NCI-H1417 treated with DMSO at 0.1 percent for 48 hours (cell line): ENCODE measurements at places on chromosomes 12 and 14.

DNA sequence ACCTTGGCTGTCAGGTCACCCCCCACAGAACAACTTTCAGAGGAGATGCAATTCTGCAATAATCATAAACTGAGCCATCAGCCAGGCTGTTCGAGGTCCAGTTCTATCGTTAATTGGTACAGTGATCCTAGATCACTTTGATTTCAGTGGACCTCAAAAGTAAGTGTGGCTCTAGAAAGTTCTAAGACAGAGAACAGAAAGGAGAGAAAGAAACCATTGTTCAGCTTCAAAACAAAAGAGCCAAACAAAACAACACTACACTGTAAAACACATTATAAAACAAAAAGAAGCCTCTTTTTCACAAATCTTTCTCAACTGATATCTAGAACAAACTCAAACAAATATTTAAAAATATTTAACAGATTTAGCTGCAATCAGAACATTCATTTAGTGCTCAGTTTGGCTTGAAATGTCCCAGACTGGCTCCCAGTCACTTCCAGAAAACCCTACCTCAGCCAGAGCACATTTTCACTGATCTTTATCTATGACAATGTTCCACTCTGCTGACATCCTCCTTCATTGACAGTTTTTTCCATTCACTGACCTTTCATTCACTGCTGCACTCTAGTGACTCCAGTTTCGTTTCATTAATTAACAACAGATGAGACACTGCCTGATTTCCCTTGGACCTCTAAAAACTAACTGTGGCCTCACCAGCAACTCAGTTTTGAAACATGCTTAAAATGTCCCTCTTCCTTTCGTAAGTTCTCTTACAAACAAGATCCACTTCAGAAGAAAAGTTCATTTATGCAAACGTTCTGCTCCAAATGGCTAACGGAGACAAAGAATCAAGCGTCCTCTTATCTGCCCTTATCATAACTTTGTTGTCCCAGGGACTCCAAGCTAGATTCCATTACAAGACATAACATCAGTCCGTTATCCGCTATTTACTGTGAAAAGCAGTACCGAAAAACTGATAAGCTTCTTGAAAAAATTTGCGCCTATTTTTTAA is 56.8 kb downstream of the DUSP16 start:
- no peak for DNase-seq

DNA sequence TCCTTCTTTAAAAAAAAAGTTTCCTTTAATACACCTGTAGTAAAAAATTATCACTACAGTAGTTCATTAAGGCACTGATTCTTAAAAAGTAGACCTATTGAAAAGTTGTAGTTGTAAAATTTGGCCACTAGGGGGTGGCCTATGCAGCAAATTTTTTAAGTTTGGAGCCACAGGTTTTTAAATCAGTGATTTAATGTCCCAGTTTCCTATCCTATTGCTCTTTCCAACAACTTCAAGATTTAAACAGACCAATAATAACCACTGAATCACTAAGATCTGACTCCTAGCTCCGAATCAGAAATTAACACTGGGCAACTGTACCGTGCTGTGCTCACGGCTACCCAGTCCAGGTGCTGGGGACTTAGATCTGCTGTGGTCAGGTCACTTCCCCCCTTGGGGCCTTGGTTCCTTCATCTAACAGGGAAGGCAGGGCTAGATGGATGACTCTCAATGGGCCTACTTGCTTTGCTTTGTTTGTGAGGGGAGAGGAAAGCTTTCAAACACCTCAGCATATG is 279.3 kb downstream of the MED13L start:
- DNase-seq, result peak; percentile 4

- DNase-seq, result no peak
These were observed 39.2 kb downstream of the EID3 start for GRCh38 chr12:104342635-104343249.

DNA sequence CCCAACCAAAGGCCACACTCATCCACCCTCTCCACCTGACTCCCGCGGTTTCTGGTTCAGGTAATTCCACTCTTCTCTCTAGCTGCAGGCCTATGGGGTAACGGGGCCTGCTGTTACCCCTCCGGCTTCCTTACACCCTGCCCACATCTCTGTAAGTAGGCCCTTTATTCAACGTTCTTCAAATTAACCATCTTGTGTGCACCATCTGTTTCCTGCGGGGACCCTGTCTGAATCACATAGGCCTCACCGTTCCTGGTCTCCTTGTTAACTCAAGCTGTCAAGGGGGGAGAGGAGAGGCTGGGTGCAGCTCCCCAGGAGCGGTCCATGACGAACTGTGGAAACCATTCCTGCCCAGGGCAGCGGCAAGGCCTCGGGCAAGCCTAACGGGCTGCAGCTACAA is 9.3 kb upstream of the DLK1 start:
- DNase-seq, result no peak

GRCh38 chr12:51381226-51382079 is 9.8 kb downstream of the GALNT6 start:
- no peak for DNase-seq

GRCh38 chr12:90013409-90013808 is 304.8 kb upstream of the ATP2B1 start:
- DNase-seq, result no peak

DNA sequence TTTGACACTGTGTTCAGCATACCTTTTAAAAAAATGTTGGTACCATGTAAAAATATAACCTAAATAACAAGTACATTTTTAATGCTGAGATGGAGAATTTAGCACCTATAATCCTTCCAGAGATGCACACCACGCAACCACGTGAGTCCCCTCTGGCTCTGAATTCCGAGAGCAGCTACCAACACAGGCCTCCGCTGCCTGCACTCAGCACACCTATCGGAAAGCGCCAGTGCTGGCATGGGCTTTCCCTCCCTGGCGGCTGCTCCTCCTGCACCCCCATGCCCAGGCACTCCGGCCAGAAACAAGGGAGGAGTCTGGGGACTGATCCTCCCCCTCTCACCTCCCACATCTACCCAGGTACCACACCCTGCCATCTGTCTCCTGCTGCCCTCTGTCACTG is 47.0 kb downstream of the ITPK1 start:
- DNase-seq, result no peak

DNA sequence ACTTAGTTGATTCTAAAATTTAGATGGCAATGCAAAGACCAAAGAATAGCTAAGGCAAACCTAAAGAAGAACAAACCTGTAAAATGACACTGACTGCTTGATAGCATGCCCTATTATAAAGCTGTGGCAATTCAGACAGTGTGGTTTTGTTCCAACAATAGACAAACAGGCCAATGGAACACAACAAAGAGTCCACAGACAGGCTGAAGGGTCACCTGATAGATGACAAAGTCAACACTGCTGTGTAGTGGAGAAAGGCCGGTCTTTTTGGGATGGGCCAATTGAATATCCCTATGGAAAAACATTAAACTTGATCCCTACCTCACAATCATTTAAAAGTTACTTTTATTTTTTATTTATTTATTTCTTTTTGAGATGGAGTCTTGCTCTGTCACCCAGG is 33.8 kb upstream of the SLC25A3 start:
- DNase-seq, result no peak

GRCh38 chr14:56752428-56752827 is 57.9 kb downstream of the OTX2 start:
- DNase-seq, result no peak

DNA sequence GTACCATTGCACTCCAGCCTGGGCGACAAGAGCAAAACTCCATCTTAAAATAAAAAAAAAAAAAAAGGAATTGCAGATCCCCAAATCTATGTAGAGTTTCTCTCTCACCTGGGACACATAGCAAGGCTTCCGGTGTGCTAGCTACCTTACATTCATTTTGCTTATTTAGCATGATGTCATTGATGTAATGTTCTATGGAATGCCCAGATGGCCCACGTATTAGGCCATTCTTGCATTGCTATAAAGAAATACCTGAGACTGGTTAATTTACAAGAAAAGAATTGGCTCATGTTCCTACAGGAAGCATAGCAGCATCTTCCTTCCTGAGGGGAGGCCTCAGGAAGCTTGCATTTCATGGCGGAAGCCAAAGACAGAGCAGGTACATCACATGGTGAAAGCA is 36.9 kb upstream of the A2ML1 start:
- DNase-seq, result no peak

DNA sequence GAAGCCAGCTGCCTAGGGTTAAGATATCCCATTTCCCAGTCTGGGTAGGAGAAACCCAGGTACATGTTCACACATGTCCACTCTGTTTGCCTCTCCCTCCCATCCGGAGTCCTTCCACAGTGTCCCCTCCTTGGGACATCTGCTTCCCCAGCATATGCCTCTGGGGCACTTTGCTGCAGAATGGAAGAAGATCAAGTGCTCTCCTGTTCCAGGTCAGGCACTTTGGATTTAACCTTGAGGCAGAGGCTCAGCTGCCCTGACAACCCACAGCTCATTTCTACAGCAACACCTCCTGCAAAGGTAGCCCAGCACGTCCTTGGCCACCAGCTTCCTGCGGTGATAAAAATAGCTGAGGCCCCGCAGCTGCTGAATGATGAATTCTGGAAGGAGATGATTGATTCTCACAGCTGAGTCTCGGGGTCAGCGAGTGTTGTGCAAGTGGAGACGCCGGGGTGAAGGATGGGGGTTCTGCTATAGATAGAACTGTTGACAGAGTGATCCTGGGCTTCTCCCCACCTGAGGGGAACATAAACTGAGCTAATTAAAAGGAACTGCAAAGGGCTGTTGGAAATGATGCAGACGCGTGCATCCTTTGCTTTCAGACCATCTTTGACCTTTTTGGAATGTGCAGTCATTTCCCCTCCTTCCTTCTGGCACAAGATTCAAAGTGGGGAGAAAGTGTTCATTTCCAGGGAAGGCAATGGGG is 145.0 kb downstream of the SLC38A6 start:
- peak; percentile 25 for DNase-seq

DNA sequence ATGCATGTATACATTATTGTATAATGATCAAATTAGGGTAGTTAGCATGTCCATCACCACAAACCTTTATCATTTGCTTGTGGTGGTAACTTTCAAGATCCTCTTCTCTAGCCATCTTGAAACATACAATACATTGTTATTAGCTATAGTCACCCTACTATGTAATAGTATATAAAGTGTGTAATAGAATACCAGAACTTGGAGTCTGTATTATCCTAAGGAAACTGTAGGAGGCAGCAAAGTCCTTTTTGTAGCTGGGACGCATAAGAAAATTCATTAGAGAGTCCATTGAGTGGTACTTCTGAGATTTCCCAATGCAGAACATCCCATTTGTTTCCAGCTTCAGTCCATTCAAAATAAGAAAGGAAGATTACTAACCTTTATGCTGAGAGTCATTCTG is 325.9 kb upstream of the LRFN5 start:
- no peak for DNase-seq

- DNase-seq, result no peak
These were observed 57.3 kb downstream of the GALNT16 start for GRCh38 chr14:69317102-69317755.

DNA sequence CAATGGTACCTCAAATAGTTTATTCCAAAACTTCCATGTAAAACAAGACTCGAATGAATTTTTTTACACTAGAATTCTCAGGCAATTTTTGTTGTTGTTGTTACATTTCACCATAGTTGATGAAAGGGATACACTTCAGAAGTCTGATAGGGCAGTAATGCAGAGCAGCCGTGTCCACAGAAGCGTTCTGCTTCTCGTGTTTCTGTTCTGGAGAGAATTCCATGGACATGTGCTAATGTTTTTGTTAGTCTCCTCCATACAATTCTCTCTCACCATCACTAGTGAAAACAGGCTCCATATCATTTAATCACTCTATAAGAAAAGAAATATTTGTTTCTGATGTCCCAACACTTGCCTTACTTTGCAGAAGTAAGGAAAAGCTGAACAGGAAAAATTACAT is 606.1 kb downstream of the SLC16A7 start:
- DNase-seq, result no peak

DNA sequence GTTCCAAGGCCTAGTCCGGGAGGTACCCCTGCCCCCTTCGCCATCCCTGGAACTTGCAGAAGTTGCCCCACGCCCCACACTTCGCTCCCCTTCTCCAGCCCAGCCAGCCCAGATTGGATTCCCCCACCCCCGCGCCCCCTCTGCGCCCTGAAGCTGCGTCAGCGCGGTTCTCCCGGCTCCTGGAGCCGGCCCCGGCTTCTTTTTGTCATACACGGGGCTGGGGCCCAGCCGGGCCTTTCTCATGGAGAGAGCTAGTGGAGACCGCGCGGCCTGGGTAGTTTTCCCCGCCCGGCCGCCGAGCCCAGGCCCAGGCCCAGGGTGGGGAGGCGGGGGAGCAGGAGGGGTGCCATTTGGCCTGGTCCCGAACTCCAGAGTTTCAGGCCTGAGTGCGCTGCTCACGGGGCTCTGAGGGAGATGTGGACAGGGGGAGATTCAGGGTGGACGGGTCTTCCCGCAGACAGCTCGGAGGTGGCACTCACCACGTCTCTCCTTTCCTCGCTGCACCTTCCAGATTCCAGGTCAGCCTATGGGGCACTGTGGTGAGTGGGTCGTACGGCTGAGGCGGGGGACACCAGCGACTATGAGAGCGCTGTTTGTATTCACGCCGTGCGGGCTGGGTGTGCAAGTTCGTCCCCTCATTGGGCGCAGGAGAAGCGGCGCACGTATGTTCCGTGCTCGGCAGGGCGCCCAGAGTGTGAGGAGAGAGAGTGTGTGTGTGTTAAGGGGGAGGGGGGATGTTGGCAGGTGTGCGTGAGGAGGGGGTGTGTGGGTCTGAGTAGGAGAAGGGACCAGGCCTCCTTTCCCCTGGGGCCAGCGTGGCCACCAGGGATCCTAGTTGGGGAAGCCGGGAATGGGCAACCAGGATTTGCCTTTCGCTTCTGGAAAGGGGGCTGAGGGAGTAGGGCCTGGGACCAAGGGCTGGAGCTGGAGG is 785 bp upstream of the LHX5 start:
- no peak for DNase-seq

GRCh38 chr12:41795051-41795600 is 349.5 kb downstream of the GXYLT1 start:
- no peak for DNase-seq

DNA sequence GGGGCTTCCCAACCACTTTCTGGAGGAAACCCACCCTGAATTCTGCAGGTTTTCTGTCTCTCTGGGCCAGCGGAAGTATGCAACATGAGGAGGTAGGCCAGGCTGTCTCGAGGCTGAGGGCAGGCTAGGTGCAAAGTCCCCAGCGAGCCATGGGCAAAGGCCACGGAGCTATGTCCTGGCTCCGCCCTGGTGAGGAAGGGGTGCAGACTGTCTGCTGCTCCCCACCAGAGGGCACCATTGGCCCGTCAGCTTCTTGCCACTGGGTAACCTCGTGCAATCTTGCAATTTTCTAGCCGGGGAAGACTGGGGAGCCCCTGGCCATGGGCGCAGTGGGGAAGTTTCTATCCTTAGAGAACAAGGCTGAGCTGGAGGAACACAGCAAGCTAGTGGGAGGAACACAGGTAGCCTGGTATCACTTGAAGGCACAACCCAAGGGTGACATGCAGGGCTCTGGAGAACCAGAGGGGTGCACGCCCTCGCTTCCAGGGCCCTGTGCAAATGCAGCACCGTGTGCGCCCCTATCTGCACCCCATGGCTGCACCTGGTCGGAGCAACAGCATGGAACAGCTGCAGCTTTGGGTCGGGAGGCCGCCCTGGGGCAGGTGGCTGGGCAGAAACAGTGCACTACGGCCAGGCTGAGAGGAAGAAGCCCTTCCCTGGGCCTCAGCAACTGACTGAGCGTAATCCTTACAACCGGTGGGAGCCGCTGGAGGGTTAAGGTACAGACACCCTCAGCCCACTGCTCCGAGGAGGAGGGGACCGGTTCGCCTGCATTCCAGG is 27.6 kb upstream of the RPLP0 start:
- peak; percentile 34 for DNase-seq

- no peak for DNase-seq
These were observed 3.8 kb downstream of the IRAK4 start for GRCh38 chr12:43762596-43762995.

GRCh38 chr12:49703647-49704137 is 3.5 kb downstream of the FMNL3 start:
- DNase-seq, result no peak

GRCh38 chr12:114408886-114409851 is 3.2 kb upstream of the TBX5 start:
- no peak for DNase-seq
